ENCODE measurements at places on chromosomes 2 and 18. TPM values are rescaled to one million over a fixed set of nuclear protein-coding genes. Genes with fewer than 3 reads are reported as not detected.

ZSWIM2 gene
- not detected for total RNA-seq

MPP4 gene
- total RNA-seq, result 0.18 TPM

C2orf78 gene
- not detected for total RNA-seq

FHOD3 gene
- 27.7 TPM for total RNA-seq

ABCG5 gene
- total RNA-seq, result not detected

DNA sequence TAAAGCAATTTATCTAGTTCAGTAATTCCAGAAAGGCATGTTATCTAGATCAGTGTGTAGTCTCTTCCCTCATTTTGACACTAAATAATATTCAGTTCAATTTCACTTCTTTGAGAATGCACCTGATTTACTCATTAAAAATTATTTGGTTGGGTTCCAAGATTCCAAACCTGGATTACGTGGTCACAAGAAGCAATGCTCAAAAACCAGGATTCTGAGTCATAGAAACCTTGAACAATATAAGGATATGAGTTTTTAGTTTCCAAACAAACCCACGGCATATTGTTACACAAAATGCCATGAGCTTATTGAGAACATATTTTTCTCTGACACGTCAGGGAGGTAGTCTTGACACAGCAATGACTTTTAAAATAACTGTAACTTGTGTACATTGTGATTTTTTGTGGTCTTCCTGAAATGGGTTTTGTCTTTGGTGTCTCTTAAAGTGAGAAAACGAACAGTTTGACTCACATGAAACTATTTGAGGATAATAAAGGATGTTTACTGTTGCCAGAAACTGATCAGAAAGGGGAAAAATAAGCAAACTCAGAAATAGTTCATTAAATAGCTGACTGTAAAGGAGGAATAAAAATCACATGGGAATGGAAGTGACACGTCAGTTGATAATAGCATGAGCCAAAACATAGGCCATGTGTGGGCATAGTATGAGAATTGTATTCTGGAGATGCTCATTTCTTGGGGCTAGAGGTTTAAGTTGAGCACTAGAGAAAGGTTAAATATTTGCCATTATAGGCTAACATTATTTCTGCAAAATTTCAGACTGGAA, 617.7 kb upstream of the CDH2 start:
- no peak overlapping the region for H3K4me3 ChIP-seq
- no peaks in the 10 kb centered on the region for H3K27me3 ChIP-seq
- H3K4me1 ChIP-seq, result no peaks in the 10 kb centered on the region
- peak; percentile 36 for DNase-seq
- H3K36me3 ChIP-seq, result no peaks in the 10 kb centered on the region

- H3K27me3 ChIP-seq, result no peaks in the 10 kb centered on the region
- H3K4me1 ChIP-seq, result peaks cover 5% of the 10 kb centered on the region
- H3K27ac ChIP-seq, result no peak overlapping the region
- no peak for DNase-seq
- H3K36me3 ChIP-seq, result no peaks in the 10 kb centered on the region
- no peak overlapping the region for H3K4me3 ChIP-seq
These were observed 200.0 kb downstream of the TSN start for GRCh38 chr2:121955426-121955825.

DNA sequence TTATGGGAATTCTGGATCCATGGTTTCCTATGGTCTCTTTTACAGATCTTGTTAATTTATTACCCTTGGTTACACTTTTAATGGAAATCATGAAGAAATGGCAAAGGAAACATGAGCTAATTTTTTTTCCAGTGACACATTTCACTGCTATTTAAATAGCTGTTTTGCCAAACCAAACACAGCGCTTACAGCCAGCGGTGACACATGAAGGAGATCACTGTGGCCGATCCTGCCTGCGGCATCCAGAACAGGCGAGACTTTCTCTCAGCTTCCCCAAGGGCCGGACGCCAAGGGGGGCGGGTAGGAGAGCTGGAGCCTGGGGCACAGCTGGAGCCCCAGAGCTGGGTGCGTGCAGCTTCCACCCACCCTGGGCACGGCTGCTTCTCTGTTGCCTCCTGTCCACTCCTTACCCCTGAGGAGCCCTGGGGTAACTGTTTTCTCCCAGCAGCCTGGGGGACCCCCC, 81.4 kb upstream of the PKDCC start:
- H3K4me1 ChIP-seq, result peaks cover 62% of the 10 kb centered on the region
- no peak overlapping the region for H3K4me3 ChIP-seq
- H3K27ac ChIP-seq, result peak overlapping the region; percentile 91
- DNase-seq, result peak; percentile 96
- no peaks in the 10 kb centered on the region for H3K36me3 ChIP-seq

GRCh38 chr2:88187038-88187676, 17.0 kb downstream of the THNSL2 start:
- no peak overlapping the region for H3K4me3 ChIP-seq
- no peak overlapping the region for H3K27ac ChIP-seq
- H3K27me3 ChIP-seq, result peaks cover 4% of the 10 kb centered on the region

DNA sequence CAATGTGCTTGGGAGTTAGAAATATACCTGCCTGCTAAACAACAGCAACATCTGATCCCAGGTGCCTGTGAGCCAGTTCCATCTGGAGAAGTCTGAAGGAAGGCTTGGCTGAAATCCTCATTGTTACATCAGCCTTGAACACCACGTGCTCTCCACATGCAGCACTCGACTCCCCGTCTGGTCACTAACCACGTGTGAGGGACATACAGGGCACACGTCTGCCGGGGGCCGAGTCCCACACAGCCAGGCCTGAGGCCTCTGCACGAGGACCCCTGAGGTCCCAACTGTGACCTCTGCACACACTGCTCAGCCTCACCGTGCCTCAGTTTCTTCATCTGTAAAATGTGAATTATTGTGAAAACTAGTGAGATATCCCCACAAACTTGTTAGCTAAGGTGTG, 236.5 kb upstream of the SALL3 start:
- no peak for DNase-seq
- no peaks in the 10 kb centered on the region for H3K4me1 ChIP-seq
- H3K27me3 ChIP-seq, result peaks cover 4% of the 10 kb centered on the region
- H3K36me3 ChIP-seq, result no peaks in the 10 kb centered on the region

DNA sequence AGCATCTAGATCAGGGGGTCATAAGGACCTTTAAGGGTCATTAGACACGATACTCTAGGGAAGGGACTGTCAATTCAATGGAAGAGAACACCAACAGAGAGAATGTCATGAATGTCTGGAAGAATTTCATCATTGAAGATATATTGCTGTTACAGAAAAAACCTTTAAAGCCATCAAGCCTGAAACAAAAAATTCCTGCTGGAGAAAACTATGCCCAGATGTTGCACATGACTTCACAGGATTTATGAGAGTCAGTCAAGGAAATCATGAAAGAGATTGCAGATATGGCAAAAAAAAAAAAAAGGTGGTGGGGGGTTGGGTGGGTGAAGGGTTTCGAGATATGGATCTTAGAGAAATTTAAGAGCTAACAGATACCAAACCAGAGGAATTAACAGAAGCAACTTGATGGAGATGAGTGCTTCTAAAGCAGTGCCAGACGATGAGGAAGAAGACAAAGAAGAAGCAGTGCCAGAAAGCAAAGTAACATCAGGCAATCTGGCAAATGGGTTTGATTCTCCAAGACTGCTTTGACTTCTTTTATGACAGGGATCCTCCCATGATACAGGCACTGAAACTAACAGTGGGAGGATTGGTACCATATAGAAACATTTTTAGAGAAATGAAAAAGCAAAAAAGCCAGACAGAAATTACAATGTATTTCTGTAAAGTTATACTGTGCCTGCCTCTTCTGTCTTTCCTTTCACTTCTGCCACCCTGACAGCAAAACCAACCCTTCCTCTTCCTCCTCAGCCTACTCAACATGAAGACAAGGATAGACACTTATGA, 28.5 kb downstream of the MAP4K3 start:
- no peaks in the 10 kb centered on the region for H3K27me3 ChIP-seq
- no peak overlapping the region for H3K27ac ChIP-seq
- H3K4me3 ChIP-seq, result no peak overlapping the region
- peaks cover 5% of the 10 kb centered on the region for H3K36me3 ChIP-seq
- no peaks in the 10 kb centered on the region for H3K4me1 ChIP-seq

DNA sequence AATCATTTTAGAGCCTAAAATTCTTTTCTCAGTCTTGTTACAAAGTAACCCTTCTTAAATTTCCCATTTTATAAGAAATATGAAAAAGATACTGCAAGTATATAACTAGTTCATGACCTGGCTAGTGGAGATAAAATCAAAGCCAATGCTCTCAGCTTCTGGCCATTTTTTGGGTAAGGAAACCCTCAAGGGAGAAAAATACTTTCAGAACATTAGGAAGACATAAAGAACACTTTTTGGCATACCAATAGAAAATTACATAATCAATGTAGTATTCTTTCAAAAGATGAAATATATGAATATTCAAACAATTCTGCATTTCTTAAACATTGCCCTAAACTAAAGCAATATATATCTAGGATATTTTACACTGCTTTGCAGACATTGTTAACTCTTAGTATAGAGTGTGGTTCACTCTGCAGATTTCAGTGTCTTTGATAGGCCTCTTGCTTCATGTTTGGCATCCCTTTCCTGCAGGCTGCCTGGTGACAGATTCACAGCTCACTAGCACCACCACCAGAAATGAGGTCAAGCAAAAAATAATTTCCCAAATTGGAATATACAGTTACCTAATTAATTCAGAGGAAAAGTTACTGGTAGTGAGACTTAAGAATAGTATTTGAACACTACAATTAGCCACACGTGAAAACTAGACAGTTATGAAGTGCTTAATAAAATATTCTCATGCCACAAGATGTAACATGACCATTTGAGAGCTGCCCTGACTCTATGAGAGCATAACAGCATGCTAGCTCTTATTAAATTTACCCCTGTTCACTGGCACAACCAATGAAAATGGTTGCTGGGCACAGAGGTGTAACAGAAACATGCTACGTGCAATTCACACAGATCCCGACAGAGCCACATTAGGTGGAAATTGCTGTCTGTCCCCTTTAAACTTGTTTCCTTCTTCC, 36.0 kb downstream of the PAIP2B start:
- no peaks in the 10 kb centered on the region for H3K27me3 ChIP-seq
- H3K4me1 ChIP-seq, result no peaks in the 10 kb centered on the region
- H3K27ac ChIP-seq, result no peak overlapping the region
- no peaks in the 10 kb centered on the region for H3K36me3 ChIP-seq
- DNase-seq, result peak; percentile 74
- H3K4me3 ChIP-seq, result no peak overlapping the region

GRCh38 chr2:73823916-73824523, 4.7 kb upstream of the STAMBP start:
- peaks cover 3% of the 10 kb centered on the region for H3K4me1 ChIP-seq
- no peak overlapping the region for H3K27ac ChIP-seq
- no peak overlapping the region for H3K4me3 ChIP-seq
- no peaks in the 10 kb centered on the region for H3K36me3 ChIP-seq

Data from muscle of leg (tissue), 16 donors.